ENCODE measurements at places on chromosomes 1 and 21.

DNA sequence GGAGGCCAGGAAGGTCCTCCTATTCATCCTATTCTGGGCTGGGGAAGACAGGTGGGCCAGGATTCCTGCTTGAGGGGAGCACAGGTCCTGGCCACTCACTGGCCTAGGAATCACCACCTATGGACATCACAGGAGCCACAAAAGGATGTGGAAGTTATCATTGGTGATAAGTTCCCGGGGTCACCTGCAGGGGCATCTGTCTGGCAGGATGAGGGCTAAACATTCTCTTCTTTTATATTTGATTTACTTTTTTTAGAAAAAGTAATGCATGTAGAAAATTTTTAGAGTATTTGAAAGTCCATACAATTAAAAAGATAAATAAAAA, 33.2 kb upstream of the KIAA0040 start:
- ATAC-seq, result no peak

GRCh38 chr1:3417082-3417739, 37.3 kb upstream of the ARHGEF16 start:
- no peak for ATAC-seq

- ATAC-seq, result no peak
Observed at GRCh38 chr1:178498896-178499675, 2.3 kb upstream of the CLEC20A start.

DNA sequence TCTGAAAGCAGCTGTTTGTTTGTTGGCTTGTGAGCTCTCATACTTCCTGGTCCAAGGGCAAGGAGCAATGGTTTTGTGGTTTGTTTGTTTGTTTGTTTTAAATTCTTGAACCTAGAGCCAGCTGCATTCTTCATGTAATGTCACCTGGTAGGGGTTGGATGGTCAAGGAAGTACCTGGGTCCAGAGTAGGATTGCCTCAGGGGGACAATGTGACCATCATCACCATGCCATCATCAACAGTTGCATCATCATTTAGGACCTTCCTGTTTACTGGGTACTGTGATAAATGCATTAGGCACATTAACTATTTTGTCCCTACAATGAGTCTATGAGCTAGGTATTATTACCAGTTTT, 14.7 kb upstream of the MYOG start:
- ATAC-seq, result no peak

DNA sequence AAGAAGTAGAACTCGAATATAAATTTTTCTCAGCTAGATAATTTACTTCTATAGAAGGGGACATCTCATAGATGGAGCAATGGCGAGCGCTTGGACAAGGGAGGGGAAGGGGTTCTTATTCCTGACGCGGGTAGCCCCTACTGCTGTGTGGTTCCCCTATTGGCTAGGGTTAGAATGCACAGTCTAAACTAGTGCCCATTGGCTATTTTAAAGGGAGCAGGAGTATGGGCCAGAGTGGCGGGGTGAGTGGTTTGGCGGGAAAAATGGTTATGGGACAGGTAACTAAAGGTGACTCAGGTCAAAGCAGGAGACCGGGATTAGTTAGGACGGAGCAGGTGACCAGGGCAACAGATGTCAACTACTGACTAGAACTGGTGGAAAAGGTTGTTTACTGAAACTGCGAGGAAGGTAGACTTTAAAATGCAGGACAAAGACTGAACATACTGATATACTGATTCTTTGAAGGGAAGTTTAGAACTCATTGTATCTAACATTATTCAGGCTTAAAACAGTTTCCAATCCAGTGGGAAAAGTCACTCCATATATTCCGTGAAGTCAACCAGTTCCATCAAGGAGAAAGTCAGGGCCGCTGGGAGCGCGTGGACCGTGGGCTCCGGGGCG, 940 bp upstream of the ATAD3A start:
- 0 out of 3 replicates have a peak, but pooled peaks have one; percentile 4 for ATAC-seq

DNA sequence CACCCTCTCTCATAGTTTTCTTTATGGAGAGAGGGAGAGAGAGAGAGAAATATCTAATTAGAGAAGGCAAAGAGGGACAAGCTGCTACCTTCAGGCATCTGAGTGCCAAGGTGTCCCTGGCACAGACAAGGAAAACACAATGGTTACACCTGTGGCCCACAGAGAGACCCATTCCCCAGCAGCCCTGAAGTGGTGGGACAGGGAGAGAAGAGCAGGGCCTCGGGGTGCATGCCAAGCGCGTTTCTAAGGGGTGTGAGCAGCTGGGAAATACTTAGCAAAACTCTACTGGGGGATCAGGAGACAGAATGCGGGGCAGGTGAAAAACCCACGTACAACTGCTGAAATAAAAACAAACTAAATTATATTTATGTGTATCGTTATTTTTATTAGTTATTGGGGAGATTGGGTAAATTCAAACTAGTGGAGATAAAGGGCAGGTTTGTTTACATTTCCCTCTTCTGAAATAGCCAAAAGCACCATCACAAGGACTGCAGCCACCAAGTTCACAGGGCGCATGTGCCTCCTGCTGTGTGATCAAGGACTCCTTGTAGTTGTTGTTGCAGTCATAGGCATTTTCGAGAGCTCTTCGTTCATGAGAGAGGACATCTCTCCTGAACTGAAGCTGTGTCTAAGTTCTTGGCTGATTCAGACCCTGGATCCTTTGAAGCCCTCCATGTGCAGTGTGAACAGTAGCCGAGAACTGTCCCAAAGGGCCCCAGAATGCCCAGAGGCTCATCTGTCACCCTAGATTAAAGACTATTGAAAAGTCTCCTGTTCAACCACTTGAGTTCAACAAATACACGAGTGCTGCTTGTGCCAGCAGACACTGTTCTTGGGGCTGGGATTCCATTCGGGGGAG, 737 bp upstream of the SERPINC1 start:
- no peak for ATAC-seq

DNA sequence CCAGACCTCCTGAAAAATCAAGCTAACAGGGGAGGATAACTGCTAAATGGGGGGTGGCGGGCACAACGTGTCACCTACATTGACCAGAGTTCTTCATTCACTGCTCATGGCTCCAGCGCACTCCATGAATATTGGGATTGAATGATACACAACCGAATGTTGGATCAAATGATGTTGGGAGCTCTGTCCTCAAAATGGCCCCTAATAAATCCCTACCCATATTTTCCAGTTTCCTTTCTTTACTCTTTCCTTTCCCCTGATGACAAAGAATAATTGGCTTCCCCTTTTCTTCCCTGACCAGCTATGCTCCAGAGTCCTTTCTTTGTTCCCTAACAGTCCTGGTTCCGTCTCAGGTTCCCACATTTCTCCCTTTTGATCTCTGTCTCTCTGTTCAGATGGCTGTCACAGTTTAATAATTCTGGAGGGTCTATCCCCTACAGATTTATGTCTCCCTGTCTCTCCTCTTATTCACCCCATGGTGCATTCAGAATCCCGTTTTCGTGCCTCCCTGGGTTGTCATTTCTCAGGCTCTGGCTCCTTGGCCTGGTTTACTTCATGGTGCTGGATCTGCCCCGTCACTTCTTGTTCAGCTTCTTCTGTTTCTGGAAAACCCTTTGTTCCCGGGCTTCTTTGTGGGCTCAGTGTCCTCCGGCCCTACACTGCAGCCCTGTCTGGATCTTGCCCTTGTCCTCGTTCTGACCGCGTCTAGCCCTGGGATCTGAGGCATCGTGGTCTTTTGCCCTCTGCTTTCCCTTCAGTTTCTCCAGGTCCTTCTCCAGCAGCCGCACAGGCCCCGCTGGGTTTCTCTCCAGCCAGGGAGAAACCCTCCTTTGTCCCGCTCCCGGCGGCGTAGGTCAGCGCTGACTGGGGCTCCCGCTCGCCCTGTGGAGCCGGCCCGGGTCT, 78.3 kb downstream of the NDUFS5 start:
- peak; percentile 9 for ATAC-seq

DNA sequence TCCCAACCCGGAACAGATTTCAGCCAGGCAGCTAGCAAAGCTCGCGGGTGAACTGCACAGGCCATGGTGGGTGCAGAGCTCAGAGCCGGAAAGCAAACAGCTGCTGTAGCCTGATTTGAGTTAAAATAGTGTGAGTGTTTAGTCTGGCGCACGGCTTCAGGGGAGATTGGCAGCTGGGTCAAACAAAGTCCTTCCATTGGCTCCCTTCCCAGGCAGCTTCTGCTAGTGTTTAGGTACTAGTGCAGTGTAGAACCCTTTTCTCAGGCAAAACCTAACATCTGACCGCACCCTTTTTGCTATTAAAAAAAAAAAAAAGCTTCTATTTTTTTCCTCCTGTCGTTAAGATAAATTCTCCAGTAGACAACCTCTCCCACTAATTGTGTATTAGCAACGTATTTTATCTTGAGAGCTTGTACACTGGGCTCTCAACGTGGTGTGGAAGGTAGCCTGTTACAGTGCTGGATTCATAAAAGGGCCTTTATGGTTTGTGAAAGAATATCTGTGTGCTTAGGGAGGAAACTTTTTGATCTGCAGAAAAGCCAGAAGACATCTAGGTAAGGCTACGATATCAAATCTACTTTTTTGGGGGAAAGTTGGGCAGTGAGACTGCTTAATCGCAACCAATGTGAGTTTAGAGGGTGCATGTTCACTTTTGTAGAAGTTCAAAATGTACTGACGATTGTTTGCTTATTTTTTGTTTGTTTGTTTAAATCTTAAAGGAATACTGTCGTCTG, 689.6 kb downstream of the USP25 start:
- ATAC-seq, result peak; percentile 67

DNA sequence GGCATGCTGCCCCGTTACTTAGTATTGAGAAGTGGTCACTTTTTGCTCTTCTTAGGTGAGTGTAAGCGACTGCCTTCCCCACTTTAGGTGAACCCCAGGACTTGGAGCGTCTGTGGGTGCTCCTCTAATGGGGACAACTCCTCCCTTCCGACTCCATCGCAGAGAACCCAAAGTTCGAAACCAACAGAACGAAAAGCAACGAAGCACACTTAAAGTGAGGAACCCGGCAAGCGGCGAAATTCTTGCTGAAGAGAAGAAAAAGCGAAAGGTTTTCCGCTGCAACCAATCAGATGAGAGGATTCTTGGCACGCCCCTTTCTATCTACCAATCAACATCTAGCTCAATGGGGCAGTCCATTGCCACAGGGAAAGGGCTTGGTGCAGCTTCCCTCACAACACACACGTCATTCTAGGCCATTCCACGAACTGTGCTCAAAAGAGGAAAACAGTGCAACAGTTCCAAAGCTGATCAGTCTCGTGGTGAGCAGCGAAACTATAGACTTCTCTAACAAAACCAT, 709 bp upstream of the SUCO start:
- peak; percentile 86 for ATAC-seq

DNA sequence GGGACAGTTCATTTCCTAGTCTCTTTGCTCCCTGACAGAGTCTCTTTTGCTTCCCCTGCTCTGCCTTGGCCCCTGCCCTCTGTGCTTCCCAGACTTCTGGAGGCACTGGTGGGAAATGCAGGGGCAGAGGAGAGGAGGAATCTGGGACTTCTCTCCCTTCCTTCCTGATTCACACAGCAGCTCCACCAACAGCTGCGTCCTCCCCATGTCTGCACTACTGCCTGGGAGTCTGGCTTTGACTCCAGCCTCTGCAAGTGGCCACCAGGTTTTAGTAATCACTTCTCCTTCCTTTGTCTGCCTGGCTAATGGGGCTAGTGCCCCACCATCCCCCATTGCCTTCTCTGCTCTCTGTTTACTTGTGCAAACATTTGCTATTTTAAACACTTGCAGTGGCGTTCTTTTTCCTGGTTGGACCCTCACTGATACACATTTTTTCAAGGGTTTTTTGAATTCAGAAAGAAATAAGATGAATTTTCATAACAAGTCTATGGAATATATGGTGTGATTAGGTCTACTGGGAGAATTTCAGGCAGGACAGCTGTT, 21.9 kb downstream of the FASLG start:
- no peak for ATAC-seq

- ATAC-seq, result peak; percentile 44
Observed at GRCh38 chr1:169109561-169110134, 3.2 kb downstream of the ATP1B1 start.

- ATAC-seq, result no peak
Observed at GRCh38 chr1:233432916-233433315, 105.4 kb downstream of the MAP3K21 start.

DNA sequence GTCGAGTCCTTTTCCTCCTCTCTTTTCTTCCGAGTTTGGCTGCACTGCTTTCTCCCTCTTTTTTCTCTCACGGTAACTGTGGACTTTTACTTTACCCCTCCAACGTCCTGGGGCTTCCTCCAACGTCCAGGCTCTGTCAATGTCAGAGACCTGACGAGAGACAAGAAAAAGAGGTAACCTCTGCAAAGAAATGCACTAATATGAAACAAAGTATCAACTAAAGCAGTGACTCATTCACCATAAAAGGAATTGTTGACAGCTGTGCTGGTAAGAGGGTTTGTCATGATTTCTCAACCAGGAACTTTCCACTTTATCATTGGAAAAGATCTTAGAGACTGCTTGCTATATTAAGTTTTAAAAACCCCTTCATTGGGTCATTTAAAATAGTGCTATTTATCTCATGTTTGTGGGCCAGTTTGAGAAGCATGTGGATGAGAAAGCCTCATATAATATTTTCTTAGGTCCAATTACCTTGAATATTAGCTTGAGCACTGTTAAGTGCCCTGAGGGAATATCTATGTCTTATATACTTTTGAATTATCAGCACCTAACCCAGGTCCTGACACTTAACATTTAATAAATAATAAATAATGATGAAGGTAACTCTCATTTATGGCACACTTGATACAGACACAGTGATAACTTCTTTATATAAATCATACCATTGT, at the start of gene GBP2:
GBP2 (minus strand) TSS at position 202 of the 668 bp plus-strand sequence. CDS start 4,148 bp downstream, outside the sequence.
- peak; percentile 91 for ATAC-seq

DNA sequence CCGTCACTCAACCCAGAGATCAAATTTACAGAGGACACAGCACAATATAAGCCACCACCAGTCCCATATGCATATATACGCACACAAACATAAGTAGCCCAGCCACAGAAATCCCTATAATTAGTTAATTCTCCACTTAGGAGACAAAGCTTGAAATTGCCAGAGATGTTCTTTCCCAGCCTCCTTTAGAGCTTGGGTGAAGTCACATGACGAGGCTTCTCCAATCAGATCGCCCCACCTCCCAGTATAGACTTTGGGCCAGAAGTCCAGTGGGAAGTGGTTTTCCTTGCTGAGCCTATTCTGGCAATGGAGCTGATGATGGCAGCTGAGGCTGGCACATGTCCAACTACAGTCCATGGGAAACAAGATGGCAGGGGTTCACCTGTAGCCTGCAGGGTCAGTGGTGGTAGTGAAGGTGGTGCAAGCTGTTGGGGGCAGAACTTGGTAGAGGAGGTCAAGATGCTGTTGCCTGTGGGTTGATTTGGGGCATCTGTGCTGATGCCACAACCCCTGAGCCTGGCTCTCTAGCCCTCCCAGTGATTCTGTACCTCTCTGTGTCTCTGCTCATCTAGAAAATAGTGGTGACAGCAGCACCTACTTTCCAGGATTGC, 535.9 kb downstream of the MATN1 start:
- ATAC-seq, result no peak

GRCh38 chr1:173257805-173258204, 50.7 kb upstream of the TNFSF4 start:
- ATAC-seq, result peak; percentile 48

GRCh38 chr1:43836267-43836951, 97.2 kb upstream of the ARTN start:
- ATAC-seq, result peak; percentile 45

- ATAC-seq, result peak; percentile 46
Observed at GRCh38 chr1:33119532-33120217, 38.7 kb downstream of the AZIN2 start.

- ATAC-seq, result no peak
Observed at GRCh38 chr1:83520797-83521196, 478.1 kb downstream of the TTLL7 start.
